ENCODE measurements at places on chromosomes 6 and 20.

GRCh38 chr6:29702519-29703103 lies 20.6 kb upstream of the HLA-F start:
- DNase-seq: peak; percentile 48

GRCh38 chr20:38178581-38178980 lies 13.5 kb upstream of the TGM2 start:
- DNase-seq: no peak

GRCh38 chr6:12162213-12162612 lies 127.9 kb upstream of the EDN1 start:
- DNase-seq: no peak

DNA sequence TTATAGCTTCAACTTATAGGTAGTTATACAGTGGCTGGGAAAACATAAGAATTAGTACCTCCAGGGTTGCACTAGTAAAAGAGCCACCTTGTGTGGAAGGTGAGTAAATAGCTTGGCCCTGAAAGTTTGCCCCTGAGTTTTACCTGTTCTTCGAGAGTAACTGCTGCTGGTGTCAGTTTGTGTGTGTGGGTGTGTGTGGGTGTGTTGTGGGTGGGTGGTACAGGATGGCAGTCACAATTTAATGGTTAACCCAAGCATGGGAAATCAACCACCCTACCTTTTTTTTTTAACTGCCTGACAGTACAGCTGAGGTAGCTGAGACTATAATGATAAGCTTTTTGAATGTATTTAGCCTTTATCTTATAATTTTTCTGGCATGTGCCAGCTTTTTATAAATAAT lies 137.3 kb downstream of the STXBP5 start:
- DNase-seq: no peak

GRCh38 chr6:156454867-156455266 lies 322.3 kb upstream of the ARID1B start:
- no peak for DNase-seq

DNA sequence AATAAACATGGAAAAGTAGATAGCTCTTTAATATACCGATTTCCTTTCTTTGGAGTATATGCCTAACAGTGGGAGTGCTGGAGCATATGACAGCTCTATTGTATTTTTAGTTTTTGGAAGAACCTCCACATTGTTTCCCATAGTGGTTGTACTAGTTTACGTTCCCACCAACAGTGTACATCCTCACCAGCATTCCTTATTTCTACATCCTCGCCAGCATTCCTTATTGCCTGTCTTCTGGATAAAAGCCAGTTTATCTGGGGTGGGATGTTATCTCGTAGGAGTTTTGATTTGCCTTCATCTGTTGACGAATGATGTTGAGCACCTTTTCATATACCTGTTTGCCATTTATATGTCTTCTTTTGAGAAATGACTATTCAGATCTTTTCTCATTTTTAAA lies 2.6 kb downstream of the MICA start:
- no peak for DNase-seq

Data from stimulated activated CD8-positive, alpha-beta memory T cell treated with anti-CD3 and anti-CD28 coated beads, Interleukin-15, amount 100 ng/mL, for 48 hours (primary cell).